ENCODE measurements at places on chromosomes 12 and 14. TPM values are rescaled to one million over a fixed set of nuclear protein-coding genes. Genes with fewer than 3 reads are reported as not detected.

DNA sequence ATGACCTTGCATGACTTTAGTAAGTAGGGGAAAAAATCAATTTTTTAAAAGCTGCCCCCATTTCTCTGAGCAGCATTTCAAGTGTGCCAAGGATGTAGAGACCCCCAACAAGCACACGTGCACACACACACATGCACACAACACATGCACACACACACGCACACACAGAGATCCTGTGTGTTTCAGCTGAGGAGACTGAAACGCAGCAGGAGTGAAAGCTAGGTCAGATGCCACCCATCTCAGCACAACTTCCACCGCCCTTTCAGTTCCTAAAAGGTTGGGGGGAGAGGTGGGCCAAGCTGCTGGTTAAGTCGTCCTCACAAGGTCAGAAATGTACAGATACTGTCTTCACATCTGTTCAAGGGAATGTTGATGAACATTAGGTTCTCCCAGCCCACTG is 13.9 kb downstream of the MYL2 start:
- DNase-seq, result no peak

Gene BHLHE41
- 5.8 TPM for total RNA-seq

DNA sequence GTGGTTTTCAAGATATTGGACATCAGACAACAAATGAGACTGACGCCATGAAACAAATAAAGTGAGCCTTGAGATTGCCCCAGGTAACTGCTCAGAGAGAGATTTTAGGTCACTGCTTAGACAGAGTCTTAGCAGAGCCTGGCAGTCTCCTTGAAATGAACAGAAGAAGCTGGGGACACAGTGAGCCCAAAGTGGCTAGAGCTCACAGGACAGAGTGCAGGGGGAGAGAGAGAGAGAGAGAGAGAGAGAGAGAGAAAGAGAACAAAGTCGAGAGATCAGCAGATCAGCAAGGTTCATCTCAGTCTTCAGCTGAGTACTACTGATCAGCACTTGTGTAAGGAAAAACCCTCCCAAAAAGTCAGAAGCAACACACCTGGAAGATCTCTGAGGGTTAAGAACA is 147.4 kb downstream of the RMST start:
- no peak for DNase-seq

GRCh38 chr12:100254876-100255275 is 12.0 kb downstream of the DEPDC4 start:
- DNase-seq, result no peak

- DNase-seq, result no peak
These were observed 8.8 kb downstream of the ALDH2 start for GRCh38 chr12:111775205-111776193.

DNA sequence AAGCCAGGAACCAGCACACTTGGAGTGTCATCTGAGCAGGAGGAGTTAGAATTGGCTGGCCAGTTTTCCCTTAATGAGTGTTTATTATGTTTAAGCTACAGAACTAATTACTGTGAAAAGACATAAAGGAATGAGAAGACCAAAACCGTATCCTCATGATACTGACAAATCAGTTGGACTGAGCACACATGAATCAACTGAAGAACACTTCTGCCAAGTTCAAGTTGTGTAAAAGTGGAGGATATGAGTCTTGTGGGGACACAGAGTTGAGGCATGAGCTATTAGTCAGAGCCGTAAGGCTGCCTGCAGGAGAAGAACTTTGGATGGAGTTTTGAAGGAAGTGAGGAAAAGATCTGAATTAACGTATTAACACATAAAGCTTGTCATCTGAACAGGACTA is 43.1 kb downstream of the HMGA2 start:
- no peak for DNase-seq

DNA sequence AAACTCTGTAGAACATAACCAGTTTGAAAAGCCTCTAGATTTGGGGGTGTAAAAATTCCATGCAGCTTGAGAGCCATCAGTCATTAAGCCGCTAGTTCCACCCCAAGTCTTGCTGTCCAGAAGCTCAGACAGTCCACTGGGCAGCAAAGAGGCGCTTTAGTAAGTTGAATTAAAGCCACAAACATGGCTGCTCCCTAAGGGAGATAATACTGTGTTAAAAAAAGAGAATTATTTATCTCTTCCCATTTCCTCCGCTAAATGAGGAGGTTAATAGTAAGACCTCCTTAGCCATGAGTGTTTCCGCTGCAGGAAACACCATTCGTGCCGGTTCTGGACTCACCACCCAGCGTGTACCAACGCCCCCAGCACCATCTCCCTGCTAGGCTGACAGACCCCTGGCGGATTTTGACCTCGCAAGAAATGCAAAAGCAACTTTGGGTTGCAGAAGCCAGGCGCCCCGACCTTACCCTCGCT is 536 bp downstream of the TM7SF3 start:
- DNase-seq, result no peak

DNA sequence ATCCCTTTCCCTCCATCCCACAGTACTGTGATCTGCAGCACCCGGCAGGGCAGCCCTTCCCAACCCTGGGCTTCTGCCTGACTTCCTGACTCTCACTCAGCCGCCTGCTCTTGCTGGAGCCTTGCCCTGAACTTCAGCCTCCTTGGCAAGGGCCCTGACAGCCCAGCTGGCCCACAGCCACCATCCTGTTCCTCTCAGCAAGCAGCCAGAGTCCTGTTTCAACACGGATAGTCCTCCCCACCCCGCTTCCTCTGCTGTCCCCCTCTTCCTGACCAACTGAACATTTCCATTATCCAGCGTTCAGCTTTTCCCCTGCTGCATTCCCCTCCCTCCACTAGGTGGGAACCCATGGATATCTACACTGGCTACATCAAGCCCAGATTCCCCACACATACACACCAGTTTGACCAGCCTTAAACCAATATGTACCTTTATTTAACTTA is 74.0 kb upstream of the MDM1 start:
- DNase-seq, result no peak

DNA sequence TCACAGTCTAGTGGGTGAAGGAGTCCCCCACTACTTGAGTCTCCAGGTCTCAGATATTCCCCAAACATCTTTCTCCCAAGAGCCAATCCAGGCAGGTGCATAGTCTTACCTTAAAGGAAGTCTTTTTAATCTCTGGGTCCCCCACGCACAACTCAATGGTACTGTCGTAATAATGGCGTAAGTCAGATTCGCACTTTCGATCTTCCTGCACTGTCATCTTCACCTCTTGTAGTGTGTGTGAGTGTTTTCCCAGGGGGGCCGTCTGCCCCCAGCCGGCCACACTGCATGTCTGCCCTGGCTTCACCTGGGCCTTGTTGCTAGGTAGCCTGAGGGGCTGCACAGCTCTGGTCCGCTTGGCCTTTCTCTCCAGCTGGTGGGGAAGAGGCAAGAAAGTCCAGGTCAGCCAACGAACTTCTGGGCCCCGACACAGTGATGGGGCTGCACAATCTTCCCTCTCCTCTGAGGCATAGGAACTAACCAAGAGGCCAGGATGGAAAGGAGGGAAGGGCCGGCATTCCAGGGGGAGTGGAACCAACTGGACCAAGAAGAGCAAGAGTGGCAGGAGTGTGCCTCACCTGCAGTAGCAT is 2.1 kb downstream of the GZMB start:
- DNase-seq, result no peak

DNA sequence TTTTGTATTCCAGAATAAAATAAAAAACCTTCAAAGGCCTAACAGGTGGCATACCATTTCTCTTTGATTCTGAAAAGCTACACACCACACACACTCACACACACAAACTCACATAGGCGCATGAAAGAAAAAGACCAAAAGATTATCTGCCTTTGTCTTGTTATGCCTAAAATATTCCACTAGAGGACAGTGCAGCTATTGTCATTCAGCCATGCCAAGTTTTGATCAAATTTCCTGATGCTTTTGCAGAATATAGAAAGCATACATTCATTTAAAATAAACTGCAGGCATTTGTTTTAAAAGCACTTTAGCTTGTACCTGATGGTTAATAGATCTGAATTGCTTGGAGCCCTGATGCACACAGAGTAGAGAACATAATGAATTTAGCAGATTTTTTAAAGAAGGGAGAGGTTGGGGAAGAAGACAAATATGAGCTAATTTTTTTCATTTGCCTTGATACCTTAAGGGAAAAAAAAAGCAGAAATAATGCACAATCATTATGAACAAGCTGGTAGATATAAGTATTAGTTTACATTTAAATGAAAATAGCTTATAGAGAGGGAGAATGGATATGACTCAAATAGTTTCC is 1766.9 kb upstream of the SEL1L start:
- DNase-seq, result no peak

Gene RPL10L
- total RNA-seq, result not detected

- DNase-seq, result no peak
These were observed 34.1 kb upstream of the KLHDC2 start for GRCh38 chr14:49733836-49734235.

DNA sequence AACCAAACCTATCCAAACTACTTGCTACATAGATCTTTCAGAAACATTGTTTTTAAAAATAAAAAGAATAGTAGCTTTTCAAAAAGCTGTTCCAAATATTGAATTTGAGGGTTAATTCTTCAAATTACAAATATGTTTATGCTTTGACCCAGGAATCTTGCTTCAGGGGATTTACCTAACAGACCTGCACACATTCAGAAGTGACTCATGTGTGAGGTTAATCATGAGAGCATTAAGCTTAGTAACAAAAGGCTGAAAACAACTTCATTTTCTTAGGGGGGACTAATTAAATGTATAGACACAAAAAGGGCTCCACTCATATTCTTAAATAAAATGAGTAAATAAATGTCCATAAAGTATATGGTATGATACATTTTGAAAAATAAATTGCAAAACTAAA is 672.4 kb upstream of the FLRT2 start:
- DNase-seq, result no peak

Gene SIRT4
- total RNA-seq, result 2.7 TPM

- no peak for DNase-seq
These were observed 4.1 kb downstream of the C12orf75 start for GRCh38 chr12:105334582-105334981.

- DNase-seq, result no peak
These were observed 40.3 kb downstream of the ADGRD1 start for GRCh38 chr12:130993759-130994670.

DNA sequence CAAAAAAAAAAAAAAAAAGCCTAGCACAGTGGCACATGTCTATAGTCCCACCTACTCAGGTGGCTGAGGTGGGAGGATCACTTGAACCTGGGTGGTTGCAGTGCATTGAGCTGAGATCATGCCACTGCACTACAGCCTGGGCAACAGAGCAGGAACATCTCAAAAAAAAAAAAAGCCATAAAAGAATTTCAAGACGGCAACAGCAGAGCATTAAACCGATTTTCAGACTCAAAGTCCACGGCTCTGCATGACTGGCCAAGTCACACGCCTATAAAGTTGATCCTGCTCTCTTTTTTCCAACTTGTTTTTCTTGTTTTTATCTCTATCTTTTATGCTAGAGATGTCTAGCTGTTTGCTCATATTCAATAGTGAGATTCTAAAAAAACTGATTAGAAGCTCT is 45.3 kb downstream of the FBXO34 start:
- no peak for DNase-seq

DNA sequence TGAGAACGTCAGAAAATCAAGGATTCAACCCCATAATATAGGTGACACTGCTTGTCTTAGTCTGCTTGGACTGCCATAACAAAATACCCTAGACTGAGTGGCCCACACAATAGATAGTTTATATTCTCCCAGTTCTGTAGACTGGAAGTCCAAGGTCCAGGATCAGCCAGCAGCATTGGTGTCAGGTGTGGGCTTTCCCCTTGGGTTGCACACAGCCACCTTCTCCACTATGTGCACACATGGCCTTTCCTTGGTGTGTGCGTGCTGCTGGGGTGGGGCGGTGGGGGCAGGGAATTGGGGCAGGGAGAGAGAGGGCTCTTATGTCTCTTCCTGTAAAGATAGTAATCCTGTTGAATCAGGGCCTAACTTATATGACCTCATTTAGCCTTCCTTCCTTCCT is 106.4 kb downstream of the SLC25A47 start:
- DNase-seq, result no peak

Gene PPP1R12A
- 78.2 TPM for total RNA-seq

DNA sequence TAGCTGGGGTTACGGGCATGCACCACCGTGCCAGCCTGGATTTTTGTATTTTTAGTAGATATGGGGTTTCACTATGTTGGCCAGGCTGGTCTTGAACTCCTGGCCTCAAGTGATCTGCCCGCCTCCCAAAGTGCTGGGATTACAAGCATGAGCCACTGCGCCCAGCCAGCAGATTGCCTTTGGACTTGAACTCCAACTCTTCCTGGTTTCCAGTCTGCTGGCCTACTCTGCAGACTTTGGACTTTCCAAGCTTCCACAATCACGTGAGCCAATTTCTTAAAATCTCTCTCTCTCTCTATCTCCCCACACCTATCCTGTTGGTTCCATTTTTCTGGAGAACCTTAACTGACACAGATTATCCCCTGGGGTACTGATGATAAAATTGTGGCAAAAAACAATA is 55.0 kb downstream of the EMP1 start:
- DNase-seq, result no peak

Gene CMA1
- not detected for total RNA-seq

DNA sequence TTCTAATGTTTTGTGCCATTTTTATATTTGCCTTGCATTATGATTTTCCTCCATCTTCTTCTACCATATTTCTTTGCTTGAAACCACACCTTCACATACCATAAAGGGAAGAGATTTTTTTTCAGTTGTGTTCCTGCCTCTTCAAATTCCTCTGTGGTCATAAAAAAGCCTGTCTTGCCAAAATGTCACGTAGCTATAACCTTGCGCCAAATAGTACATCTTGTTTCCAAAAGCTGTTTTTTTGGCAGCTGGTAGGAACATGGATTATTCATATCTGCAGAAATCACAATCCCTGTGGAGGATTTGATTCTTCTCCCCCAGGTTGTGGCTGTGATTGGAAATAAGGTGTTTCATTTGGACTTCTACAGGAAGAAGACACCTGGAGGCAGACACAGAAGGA is 133.6 kb upstream of the SLC35F4 start:
- no peak for DNase-seq

GRCh38 chr14:105061428-105062047 is 3.7 kb downstream of the GPR132 start:
- DNase-seq, result no peak

Gene OAS3
- 13.0 TPM for total RNA-seq

GRCh38 chr14:88941414-88941813 is 117.0 kb downstream of the TTC8 start:
- no peak for DNase-seq

Gene PROX2
- not detected for total RNA-seq

Gene GYS2
- total RNA-seq, result not detected

DNA sequence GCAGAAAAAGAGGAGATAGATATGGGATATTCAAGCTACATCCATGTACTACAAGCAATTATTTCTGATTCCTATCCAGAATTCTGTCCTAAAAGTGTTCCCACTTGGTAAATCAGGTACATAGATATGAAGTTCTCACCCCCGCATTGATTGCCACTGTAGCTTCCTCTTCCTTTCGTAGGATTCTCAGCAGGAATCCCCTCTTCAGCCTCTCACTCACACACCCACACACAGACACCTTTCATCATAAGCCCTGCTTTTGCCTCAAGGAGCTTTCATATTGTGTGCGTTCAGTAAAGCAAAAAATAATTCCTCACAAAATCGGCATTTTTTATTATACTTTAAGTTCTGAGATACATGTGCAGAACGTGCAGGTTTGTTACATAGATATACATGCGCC is 69.8 kb downstream of the ANO4 start:
- DNase-seq, result no peak
